ENCODE measurements at places on chromosomes 2 and 18.

DNA sequence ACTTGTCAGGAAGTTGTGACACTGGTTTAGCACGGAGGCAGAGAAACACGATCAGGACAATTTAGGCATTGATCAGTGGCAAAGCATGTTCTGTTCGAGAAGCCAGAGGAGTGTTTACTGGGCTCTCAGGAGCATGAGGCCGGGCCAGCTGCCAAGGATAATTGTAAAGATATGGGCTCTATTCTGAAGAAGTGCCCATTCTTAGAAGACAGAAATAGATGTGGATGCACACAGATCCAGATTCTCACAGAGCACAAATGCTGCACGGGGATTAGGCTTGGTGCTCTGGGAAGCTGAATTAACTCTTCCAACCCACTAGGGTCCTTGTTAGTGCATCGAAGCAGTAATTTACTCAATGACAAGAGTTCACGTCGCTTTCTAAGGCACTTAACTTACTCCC, 16.2 kb downstream of the AFF3 start:
- DNase-seq, result no peak

GRCh38 chr18:47244086-47244485, 7.4 kb downstream of the SKOR2 start:
- DNase-seq, result no peak

- DNase-seq, result no peak
These were observed 903 bp upstream of the EVX2 start for GRCh38 chr2:176084611-176085119.

GRCh38 chr2:56448403-56449001, 264.7 kb downstream of the CCDC85A start:
- no peak for DNase-seq

DNA sequence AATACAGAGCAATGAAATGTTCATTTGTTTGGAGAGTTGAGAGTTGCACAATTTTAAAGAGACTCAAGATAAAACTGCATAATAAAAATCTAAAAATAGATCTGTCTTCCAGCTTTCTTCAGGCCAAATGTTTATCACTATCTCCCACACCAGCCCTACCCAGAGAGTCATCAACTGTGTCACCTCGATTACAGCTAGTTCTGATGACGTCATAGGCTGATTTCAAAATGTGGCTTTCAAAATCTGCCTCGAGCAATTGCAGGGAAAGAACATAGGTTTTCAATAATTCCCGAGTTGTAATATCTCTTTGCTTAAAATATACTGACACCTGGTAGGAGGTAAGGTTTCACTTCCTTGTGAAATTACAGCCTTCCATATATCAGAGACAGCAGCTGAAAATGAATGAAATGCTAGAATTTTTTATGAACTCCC, 677.6 kb upstream of the ID2 start:
- DNase-seq, result no peak

DNA sequence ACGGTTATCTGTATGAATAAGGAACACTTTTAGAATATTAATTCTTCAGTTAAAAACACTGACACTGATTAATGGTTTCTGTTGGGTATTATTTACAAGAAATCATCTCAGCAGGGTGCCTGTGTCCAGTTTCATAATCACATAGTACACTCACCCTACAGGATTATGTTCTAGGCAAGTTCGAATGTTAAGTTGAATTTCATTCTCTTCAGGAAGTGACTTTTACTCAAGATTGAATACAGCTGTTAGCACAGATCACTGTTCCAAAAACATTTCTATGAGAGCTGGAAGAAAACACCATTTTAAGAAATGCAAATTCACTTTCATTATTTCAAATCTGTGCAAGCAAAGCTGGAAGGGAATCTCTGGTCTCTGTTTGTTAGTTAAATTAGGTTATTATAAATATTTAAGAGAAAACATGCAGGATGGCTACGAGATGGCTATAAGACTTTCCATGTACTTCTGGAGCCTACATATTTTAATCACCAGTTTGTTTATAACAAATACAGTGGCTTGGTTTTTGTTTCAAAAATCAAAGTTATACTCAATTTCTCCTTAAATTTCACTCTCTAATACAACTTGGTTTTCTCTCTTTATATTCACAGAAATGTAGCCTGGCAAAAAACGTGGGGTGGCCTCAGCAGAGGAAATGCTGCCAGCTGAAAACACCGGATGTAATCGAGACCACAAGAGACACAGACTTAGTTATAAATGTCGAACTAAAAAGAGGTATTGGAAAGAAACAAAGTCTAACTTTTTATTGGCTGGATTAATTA, 65.8 kb downstream of the RBMS1 start:
- no peak for DNase-seq

DNA sequence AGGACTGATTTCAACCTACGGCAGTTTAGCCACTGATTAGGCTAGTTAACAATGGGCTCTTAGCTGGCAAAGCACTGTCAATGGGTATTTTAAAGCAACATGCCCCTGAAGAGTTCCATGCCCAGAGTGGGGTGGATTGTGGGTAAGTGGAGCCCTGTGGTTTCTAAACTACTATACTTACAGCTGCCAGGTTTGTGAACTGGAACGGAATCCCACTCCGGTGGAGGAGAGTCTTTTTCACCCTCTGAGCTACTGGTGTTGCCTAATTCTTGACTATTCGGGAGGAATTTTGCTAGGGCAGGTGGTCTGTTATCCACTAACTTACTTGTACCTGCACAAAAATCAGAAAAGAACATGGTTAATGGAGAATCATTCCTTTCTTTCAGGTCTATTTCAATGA, 52.6 kb downstream of the ZAP70 start:
- DNase-seq, result no peak

DNA sequence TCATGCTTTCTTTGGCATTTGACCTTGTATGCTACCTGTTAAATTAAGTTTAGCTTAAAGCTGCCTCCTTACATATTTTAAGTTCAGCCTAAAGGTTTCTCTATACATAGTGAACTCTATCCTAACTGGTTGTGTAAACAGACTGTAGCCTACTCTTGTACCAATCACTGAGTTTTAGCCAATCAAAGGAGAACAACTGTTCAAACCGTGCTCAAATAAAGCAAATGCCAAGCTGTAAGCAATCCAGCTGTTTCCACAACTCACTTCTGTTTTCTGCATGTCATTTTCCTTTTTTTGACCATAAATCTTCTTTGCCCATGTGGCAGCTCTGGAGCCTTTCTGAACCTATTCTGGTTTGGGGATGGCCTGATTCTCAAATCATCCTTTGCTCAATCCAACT, 1603.8 kb upstream of the ACVR2A start:
- no peak for DNase-seq

DNA sequence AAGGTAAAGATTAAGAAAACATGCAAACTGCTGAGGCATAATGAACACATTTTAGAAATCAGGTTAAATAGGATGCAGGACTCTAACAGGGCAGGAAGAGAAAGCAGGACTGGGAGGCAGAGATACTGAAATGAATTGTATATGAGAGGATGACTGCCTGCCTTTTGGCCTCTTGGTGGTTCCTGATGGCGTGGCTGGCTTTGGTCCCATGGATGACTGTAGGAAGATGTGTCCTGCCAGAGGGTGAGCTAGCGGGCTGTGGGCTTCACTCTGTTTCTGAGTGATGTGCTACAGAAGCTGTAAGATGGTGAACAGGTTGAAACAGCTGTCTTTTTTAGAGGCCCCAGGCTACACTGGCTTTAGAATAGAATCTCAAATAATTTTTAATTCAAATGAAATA, 517.0 kb downstream of the SLC4A3 start:
- no peak for DNase-seq

DNA sequence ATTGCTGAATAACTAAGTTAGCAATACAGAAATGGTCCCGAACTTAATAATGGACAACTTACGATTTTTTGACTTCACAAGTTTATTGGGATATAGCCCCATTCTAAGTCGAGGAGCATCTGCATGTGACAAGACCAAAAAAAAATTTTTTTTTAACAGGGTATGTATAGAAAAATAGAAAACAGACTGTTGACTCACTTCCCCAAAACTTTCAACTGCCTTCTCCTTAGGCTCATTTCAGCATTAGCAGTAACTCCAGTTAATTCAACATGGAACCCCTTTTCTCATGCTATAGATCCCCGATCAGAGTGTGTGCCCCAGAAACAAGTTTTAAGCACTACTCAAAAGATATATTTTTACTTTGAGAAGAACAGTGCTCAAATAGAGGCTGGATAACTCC, 5.4 kb downstream of the CD302 start:
- no peak for DNase-seq

GRCh38 chr2:69227716-69228115, 159.3 kb downstream of the GFPT1 start:
- no peak for DNase-seq

GRCh38 chr2:232463701-232464543, 8.0 kb downstream of the ALPI start:
- DNase-seq, result no peak

- no peak for DNase-seq
These were observed 85.6 kb upstream of the SLC35G4 start for GRCh38 chr18:11523804-11524203.

DNA sequence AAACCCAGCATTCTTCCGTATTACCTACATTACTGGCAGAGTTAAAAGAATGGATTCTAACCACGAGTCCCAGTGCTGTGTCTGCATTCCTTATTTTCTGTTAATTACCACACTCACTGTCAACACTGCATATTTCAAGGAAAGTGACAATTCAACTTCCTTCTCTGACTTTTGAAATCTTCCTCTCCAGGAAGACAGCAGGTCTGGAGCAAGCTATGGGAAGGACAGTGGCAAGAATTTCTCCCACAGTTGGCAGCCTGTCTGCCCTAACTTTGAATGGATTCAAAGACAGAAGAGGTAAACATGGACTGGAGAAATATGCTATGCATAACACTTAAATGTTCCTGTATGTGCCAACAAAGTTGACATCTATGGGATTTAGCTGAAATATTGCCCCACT, 700.5 kb upstream of the CHAC2 start:
- DNase-seq, result no peak

GRCh38 chr2:16855183-16855582, 189.5 kb upstream of the CYRIA start:
- no peak for DNase-seq

GRCh38 chr2:143140864-143141661, 11.8 kb downstream of the ARHGAP15 start:
- no peak for DNase-seq

DNA sequence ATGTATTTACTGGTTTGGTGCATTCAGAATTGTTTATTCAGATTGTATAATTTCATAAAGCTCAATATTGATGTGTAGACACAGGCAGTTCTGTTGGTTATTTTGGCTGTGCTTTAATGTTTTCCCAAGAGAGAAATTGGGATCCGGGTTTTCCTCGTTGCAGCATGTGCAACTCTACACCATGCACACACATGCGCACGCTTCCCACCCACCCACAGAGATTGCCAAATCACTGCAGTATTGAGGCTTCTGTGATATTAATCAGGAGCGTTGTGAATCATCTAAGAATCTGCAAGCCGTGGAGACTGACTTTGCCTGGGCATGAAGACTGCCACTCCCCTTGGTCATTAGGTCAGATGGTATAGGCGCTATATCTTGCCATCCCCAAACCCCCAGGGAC, 571.5 kb downstream of the SLC4A3 start:
- DNase-seq, result no peak

DNA sequence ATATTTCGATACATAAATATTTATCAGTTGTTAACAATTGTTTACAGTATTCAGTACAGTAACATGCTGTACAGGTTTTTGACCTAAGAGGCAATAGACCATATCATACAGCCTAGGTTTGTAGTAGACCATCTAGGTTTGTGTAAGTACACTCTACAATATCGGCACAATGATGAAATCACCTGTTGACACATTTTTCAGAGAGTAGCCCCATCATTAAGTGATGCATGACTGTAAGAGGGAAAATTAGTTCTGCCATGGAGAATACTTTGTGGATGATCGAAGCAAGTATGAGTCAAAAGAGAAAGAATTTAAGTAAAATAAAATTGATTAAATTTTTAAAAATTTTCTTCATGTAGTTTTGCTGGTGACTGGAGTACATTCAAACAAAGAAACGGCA, 32.6 kb downstream of the VIT start:
- no peak for DNase-seq

DNA sequence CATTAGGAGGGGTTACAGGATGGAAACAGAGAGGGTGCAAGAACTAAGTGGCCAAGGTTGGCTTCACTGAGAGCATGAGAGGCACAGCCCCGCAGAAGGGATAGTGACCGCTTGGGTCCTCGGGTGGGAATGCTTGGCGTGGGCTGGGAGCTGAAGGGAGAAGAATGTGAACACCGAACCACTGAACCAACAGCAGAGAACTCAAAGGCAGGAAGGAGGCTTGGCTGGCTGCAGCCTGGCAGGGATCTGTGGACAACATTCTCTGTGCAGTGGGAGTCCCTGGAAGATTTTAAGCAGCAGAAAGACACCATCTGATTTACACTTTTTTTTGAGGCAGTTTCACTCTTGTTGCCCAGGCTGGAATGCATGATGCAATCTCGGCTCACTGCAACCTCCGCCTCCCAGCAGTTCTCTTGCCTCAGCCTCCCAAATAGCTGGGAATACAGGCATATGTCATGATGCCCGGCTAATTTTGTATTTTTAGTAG, 33.9 kb downstream of the SOWAHC start:
- no peak for DNase-seq

GRCh38 chr18:70294471-70295191, 5.8 kb downstream of the SOCS6 start:
- DNase-seq, result no peak

GRCh38 chr2:224221455-224221913, 180.4 kb downstream of the FAM124B start:
- DNase-seq, result no peak

DNA sequence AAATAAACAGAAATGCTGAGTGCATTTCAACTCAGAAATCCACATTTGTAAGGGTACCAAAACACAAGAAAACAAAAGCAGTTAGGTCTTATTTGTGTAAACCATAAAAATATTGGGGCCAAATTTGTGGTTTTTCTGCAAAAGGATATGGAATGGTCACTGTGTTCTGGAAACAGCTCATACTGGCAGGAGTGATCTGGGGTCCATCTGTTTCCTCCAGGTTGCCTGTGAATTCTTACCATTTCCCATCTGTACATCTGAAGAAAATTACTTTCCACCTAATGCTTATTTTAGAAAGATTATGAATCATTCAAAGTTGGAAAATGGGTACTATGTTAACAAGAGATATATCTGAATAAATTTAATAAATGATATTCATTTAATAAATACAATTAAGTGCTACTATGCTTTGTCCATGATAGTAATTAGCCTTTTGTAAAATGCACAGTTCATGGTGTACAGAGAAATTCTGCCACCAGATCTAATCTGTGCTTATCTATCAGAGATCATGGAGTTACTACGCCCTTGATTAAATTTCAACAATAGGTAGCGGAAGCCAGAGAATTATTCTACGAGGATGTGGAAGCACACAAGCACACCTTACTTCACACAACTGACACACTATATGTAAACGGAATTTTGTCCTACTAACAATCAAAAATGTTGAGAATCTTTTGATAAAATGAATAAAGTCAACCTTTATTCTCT, 10.9 kb downstream of the ALS2 start:
- no peak for DNase-seq
